Activated CD4-positive, alpha-beta T cell treated with anti-CD3 and anti-CD28 coated beads, Interleukin-2, amount 50 U/mL, for 4 hours (primary cell): ENCODE measurements at places on chromosomes 2 and 18.

GRCh38 chr2:59276033-59276432 lies 1034.9 kb upstream of the FANCL start:
- DNase-seq = no peak

DNA sequence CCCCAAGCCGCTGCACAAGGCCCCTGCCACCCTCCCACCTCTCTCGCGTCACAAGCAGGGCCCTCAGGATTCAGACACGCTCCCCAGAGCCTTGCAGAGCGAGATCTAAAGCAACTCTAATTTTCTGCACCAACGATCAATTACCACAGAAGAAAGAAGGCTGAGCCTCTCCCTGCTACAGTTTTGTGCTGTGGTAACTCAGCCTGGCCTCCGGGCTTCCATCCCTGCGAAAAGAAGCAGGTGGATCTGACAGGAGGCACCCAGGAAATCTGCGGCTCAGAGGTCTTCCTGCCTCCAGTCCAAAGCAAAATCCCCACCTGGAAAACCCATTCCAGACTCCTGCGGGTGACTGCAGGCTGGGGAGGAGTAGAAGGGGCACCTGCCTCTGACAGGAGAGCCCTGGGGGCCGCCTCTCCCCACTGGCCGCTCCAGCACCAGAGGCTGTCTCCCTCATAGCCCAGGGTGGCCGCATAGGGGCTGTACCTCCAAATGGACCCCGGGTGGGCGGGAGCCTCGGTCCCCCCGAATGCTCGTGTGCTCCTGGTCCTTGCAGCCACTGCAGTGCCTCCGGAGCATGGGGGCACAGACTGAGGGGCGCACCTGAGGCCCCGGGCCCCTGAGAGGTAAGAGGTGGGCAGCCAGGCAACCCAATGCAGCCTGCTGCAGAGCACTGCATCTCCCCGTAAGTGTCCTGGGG lies 31.0 kb downstream of the PXDN start:
- no peak for DNase-seq

DNA sequence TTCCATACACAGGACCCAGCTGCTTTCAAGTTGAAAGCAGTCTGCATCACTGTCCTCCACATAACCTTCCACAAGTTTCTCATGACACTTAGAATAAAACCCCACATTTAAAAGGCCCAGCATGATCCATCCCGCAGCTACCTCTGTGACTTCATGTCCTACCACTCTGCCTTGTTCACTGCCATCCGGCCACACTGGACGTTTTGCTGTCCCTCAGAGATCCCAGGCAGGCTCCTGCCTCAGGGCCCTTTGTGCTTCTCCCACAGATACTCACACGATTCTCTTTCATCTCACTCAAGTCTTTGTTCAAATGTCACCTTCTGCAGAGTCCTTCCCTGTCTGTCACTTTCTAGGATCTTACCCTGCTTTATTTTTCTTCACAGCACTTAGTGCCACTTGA lies 232.9 kb upstream of the BOD1L2 start:
- DNase-seq = no peak

DNA sequence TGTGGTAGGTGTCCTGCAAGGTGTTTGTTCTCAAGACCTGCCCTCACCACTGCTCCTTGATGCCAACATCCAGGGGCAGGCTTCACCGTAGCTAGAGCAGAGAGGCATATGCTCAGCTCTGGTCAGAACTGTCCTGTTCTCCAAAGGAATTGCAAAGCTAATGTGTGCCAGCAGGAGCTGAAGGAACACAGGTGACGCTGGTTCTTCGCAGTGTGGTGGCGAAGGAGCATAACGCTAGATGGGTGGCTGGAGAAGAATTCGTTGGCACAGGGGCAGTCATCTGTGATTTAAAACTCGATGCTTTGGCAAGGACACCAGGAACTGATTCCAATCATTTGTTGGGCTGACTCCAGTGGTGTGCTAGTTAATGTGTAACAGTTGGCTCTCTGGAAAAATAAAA lies 11.4 kb upstream of the PER2 start:
- no peak for DNase-seq

GRCh38 chr2:163800951-163801381 lies 65.2 kb upstream of the FIGN start:
- no peak for DNase-seq

DNA sequence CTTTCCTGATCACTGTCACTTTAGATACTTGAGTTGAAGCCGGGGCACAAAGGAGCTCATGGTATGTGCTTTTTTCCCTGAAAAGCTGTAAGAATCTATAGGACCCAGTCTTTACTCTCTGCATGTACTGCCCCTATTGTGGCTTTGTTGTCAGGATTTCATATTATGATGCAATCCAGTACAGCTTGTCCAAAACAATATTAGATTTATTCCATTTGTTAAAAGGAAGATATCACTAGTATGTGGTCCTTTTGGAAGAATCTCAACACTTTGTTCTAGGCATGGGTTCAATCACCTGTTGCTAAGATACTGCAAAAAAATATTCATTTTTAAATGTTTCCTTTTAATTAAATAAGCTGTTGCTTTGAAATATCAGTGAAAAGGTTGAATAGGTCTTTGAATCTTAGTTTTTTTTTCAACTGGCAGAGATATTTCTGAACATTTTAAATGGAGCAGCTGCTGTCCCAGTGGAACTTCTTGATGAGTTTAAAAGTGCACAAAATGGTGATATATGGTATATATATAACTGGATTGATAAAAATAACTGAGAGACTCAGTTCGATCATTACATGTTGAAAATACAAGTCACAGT lies 256.6 kb upstream of the NT5C1B start:
- no peak for DNase-seq

- no peak for DNase-seq
Observed at GRCh38 chr2:219142329-219142728, 18.3 kb downstream of the NHEJ1 start.

DNA sequence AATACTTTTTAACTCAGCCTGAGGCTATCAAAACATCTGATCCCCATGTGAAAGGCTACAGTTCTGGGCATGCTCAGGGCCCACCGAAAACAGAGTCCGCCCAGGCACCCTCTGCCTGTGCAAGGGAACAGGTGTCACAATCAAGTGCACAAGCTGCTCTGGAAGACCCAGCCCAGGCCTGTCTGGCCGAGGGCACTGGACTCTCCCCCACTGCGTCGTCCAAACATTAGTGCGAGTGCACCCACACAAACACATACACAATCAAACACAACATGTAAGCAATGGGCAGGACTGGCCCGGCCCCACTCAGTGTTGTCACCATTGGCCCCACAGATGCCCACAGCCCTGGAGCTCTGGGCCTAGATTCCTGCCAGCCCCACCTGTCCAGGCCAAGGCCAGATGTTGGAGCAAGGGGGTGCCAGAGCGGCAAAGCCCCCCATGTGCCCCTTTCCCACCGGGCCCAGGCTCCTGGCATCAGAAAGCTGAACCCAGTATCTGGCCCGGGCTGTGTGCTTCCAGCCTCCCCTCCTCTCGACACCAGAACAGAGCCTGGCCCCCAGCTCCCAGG lies 617 bp upstream of the ALPG start:
- DNase-seq = no peak

- DNase-seq = peak; percentile 55
Observed at GRCh38 chr2:24382363-24383073, 22.2 kb upstream of the ITSN2 start.

DNA sequence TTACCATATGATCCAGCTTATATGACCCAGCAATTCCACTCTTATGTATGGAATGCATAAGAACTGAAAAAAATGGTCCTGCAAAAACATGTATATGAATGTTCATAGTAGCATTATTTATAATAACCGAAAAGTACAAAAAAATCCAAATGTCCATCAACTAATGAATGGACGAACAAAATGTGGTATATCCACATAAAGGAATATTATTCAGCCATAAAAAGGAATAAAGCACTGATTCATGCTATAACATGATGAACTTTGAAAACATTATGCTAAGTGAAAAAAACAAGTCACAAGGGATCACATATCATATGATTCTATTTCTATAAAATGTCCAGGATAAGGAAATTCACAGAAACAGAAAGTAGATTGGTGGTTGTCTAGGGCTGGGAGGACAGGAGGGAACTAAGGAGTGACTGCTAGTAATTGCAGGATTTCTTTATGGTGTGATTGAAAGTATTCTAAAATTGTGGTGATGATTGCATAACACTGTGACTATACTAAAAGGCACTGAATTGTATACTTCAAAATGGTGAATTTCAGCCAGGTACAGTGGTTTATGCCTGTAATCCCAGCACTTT lies 10.0 kb upstream of the DIS3L2 start:
- DNase-seq = no peak

GRCh38 chr2:207683879-207684627 lies 27.4 kb upstream of the CCNYL1 start:
- no peak for DNase-seq

GRCh38 chr2:51534166-51534565 lies 502.2 kb upstream of the NRXN1 start:
- DNase-seq = no peak

DNA sequence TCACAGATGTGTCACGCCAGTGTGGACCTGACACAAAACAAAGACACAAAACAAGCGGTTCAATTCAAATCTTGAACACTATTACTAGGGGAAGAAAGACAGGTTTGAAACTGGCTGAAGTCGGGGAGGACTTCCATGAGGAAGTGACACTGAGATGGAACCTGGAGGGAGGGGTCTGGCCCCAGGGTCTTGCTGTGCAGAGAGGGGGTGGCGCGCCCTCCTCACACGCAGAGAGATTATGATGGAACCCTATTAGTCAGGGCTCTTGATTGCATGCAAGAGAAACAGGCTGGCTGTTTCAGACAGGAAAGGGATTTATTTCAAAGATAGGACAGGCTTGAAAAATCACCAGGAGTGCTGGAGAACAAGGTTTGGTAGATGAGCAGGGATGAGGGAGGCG lies 363.6 kb upstream of the HS6ST1 start:
- no peak for DNase-seq
